Hematopoietic multipotent progenitor cell (in vitro differentiated cells): ENCODE measurements at places on chromosomes 13 and 19.

DNA sequence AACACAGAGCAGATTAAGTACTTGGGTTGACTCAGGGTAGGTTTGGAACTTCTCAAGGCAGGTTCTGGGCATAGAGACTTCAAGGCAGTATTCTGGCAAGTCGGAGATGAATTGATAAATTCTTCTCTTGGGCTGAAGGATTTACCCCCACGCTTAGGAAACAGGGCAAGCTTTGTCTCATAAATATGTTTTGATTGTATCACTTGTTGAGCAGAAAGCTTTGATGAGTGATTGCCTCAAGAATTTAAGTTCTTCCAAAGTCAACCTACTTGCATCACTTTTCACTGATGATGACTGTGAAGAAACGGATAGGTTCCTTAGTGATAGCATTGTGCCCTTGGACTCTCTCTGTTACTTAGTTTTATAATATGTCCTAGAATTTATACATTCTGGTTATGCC, 258.6 kb upstream of the DACH1 start:
- DNase-seq, result no peak

- DNase-seq, result no peak
Measured at GRCh38 chr19:46896076-46896794, 35.4 kb downstream of the ARHGAP35 start.

DNA sequence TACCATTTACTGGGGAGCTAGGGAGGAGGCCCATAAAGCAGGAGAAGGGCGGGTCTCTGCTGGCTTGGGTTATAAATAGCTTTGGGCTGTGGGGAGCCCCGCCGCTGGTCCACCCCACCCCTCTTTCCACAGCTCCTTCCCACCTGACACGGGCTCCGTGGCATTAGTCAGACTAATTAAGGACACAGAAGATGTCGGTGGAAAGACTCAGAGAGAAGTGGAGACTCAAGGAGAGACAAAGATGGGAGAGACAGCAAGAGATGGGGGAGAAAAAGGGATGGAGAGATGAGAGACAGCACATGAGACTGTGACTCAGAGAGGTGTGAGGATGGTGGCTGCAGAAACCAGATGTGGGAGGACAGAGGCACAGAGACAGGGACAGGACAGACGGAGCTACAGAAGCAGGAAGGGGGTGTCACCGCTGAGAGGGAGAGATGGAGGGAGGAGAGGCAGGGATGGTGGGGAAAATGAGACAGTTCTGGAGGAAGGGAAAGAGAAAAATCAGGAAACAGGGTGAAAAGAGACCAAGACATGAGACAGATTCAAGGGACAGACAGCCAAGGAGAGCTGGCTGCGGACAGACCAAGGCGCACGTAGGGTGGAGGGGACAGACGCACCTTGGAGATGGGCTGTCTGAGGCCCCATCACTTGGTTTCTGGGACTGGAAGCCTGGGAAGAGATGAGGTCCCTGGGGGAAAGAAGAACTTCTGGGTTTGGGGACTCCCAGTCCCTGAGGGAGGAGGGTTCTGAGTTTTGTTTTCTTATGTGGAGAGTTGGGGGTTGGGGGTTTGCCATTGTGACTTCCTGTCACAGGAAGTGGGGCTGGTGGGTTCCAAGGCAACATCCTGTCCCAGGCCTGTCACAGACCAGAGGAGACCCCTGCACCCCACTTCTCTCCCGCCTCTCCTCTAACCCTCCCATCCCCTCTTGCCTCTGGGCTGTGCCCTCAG, 4.1 kb downstream of the ARHGEF1 start:
- no peak for DNase-seq

DNA sequence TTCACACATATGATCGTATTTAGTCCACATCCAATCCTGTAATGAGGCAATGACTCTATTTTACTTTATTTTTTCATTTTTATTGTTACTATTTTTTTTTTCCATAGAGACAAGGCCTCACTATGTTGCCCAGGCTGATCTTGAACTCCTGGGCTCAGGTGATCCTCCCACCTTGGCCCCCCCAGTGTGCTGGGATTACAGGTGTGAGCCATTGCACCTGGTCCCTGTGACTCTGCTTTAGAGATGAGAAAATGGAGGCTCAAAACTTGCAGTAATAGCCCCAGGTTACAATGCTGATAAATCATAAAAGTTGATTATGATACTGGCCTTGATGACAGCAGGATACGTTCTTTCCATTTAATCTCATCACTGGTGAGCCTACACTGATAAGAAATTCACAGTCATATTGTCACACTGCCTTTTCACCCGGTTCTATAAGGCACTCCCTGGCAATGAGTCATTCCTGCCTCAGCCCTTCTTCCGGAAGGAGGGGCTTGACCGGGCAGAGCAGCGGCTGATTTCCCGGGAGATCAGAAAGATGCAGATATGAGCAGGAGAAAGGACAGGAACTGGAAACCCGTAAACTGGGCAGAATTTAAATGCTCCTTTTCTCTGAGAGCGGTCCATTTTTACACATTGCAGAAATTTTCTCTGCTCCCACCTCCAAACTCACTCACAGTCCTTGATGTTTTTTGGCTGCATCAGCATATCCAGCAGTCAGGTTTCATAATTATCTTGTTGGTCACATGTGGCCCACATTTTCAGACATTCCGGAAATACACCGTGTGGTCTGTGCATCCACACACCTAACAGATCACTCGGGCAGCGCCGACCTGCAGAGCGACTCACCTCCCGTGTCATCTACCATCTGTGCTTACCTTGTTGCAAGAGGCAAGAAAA, 616.4 kb downstream of the EFNB2 start:
- DNase-seq, result no peak

DNA sequence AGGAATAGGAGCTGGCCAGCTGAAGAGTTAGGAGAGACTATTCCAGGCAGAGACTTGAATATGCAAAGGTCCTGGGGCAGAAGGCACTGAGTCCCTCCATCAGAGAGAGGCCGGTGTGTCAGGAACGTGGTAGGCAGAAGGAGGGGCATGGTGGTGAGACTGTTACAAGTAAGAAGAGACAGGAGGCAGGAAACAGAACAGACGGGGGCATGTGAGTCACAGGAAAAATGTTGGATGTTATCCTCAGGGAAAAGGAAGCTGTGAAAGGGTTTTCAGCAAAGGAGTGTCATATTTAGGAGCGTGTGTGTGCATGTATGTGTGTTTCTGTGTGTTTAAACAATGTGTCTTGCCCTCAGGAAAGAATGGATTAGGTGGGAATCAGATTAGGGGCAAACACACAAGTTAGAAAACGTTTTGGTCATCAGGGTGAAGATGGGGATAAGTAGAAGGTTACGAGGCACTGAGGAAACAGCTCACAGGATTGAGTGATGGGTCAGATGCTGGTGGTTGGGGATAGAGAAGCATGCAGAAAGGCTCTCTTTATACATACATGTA, 1.1 kb downstream of the EDDM13 start:
- DNase-seq, result no peak

- no peak for DNase-seq
Measured at GRCh38 chr19:41431426-41432386, 4.5 kb upstream of the B3GNT8 start.

GRCh38 chr13:100240109-100240779, 151.4 kb downstream of the PCCA start:
- no peak for DNase-seq

- DNase-seq, result peak; percentile 38
Measured at GRCh38 chr19:54470991-54471782, 1.9 kb downstream of the CDC42EP5 start.

- no peak for DNase-seq
Measured at GRCh38 chr19:30565636-30566035, 193.5 kb downstream of the ZNF536 start.

- no peak for DNase-seq
Measured at GRCh38 chr19:17623224-17623935, 64.8 kb downstream of the UNC13A start.

DNA sequence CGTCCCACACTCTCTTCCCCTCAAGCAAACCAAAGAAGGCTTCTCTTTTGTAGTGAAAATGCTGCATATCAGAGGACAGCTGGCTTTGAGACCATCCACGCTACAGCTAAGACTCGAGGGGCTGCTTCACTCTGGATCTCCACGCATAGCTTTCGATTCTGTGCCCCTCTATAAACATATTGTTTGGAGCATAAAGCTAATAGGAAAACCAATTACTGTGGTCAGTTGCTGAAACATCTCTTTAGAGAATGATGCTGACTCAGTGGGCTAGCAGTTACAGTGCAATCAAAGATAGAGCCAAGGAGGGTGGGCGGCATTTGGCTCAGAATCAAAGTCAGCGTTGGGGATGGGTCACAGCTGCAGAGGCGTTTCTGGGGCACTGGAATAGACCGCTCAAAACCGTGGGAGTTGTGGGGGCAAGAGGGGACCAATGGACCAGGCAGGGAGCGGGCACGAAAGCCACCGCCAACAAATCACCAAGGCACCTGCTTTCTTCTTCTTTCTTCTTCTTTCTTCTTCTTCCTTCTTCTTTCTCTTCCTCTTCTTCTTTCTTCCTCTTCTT, 76.7 kb downstream of the RASL11A start:
- DNase-seq, result no peak
